Endothelial cell (in vitro differentiated cells): ENCODE measurements at places on chromosomes 7 and 10. TPM values are rescaled to one million over a fixed set of nuclear protein-coding genes. Genes with fewer than 3 reads are reported as not detected.

GRCh38 chr10:78215645-78216044 is 182.0 kb downstream of the RPS24 start:
- DNase-seq, result no peak

FXYD4 gene
- total RNA-seq, result not detected

FZD1 gene
- 38.7 TPM for total RNA-seq

- no peak for DNase-seq
Measured at GRCh38 chr7:55469721-55470120, 102.6 kb downstream of the VOPP1 start.

- no peak for DNase-seq
Measured at GRCh38 chr10:88903715-88904114, 23.7 kb downstream of the STAMBPL1 start.

- peak; percentile 66 for DNase-seq
Measured at GRCh38 chr10:99234041-99234790, 1.4 kb downstream of the HPSE2 start.

- DNase-seq, result no peak
Measured at GRCh38 chr7:14714161-14714728, 188.3 kb downstream of the DGKB start.

- DNase-seq, result no peak
Measured at GRCh38 chr7:7399707-7400106, 136.0 kb downstream of the COL28A1 start.

DNA sequence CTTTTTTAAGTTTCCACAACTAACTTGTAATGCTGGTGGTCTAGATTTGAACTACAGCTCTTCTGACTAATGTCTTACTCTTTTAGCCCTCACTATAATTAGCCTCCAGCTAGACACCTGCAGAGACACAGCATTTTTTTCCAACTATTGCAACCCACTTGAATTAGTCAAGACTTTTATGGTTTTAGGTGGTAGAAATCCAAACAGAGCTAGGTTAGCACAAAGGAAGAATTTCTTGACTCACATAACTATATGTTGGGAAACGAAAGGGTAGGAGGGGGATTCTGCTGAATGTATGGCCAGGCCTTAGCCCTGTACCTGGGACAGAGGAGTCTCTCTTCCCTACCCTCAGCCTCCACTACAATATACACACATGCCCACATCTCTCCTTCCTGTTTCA is 586.1 kb downstream of the INHBA start:
- DNase-seq, result no peak

DNA sequence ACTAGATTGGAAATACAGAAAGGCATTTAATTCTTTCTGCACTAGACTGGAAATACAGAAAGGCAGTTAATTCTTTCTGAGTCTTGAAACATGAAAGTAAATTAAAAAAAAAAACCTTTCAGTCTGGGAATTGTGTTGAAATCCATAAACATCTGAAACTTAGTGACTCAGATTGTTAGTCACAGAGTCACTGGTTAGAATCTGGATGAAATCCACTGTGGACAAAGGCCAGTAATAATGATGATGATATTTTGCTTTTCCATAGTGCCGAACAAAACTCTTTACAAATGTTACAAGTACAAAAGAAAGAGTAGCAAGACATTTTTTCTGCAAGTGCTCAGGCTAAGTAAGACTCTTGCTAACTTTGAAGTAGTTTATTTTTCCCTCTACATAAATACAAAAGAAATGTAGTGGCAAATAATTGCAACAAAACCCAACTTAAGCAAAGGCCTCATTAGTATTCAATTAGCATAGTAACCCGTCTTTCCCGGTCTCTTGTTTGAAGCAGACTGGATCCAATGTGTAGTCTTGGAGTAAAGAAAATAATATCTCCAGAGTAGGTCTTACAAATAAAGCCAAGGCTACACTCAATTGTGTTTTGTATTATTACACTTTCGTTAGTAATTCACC is 5.8 kb upstream of the PRTFDC1 start:
- no peak for DNase-seq

GRCh38 chr10:122864194-122864592 is 15.2 kb downstream of the FAM24B start:
- DNase-seq, result no peak

HTR5A gene
- 0.08 TPM for total RNA-seq

ZNF425 gene
- total RNA-seq, result 6.2 TPM

GRCh38 chr10:120861178-120861855 is 10.2 kb downstream of the WDR11 start:
- DNase-seq, result no peak

NEUROG3 gene
- total RNA-seq, result not detected

PYROXD2 gene
- total RNA-seq, result 5.8 TPM

GRCh38 chr7:131057794-131058070 is 269.9 kb upstream of the MKLN1 start:
- DNase-seq, result no peak

INPP5F gene
- 45.7 TPM for total RNA-seq

GRCh38 chr7:30170476-30171205 is 35.9 kb downstream of the MTURN start:
- no peak for DNase-seq

DNA sequence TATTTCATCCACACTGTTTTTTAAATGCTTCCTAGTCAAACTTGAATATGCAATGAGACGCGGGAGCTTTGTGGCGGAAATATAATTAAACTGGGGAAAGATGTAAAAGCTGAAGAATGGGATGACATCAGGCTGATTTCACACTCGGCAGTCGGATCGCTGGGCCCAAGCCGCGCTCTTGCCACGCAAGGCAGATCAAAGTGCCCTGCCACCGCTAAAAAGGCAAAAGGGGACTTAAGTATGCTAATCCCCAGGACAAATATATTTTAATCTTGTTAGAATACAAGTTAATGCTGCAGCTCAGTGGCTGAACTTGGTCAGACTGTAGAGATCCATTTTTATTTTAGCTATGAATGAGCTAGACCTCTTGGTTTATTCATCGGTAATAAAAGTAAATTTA is 13.8 kb downstream of the EN2 start:
- no peak for DNase-seq

- no peak for DNase-seq
Measured at GRCh38 chr10:111392910-111393309, 316.1 kb downstream of the ADRA2A start.

DNA sequence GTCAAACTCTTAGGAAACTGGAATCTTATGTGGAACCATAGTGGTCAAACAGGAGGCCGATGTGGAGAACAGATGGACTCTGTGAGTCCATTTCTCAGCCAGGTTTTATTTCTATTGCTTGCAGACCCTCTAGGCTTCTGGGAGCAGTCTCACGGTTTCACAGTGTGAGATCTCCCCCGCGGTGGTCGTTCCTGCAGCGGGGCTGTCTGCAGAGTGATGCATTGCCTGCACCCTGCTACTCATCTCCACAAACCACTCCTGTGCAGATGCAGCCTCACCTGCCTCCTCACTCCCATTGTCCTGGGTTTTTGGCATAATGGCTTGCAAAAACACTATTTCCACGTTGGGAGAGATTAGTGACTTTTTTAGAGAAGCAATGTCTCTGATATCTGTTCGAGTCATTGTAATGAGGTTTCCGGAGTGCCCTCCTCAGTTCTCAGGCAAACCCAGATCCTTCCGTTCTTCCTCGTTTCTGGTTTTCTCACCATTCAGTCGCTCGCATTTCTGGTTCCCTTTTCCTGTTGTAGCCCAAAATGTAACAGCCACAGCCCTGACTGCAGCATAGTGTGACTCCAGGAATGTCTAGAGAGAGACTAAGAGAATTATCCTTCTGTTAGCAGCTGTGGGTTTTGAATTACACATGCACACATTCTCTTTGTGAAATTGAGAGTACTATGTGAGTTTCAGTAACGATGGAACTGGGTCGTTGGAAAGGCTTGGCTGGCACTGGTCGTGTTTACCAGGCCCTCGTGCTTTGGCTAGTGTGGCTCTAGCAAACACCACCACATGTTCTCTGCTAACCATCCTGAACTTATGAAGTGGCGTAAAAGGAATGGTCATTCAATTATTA is 30.2 kb downstream of the ACADSB start:
- DNase-seq, result peak; percentile 12

GRCh38 chr7:12090757-12091221 is 120.3 kb upstream of the TMEM106B start:
- no peak for DNase-seq

DNA sequence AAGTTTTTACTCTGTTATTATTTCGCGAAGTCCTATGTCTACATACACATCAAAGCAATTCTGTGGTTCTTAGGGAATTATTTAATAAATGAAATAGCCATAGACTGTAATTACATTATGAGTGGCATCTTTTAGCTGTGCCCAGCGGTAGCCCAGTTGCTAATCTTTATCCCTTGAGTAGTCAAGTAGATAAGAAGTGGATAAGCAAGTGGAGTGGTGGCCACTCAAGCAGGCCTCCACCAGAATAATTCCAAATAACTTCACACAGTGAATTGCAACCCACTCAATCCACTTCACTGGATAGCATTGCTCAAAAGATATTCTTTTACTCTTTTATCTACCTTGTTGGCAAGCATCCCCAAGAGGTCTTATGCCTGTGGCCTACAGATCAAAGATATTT is 349.7 kb downstream of the AUTS2 start:
- no peak for DNase-seq

GRCh38 chr7:85714043-85714578 is 527.3 kb upstream of the SEMA3D start:
- no peak for DNase-seq

GIMAP6 gene
- 47.7 TPM for total RNA-seq

UNC5B gene
- 231 TPM for total RNA-seq

DNA sequence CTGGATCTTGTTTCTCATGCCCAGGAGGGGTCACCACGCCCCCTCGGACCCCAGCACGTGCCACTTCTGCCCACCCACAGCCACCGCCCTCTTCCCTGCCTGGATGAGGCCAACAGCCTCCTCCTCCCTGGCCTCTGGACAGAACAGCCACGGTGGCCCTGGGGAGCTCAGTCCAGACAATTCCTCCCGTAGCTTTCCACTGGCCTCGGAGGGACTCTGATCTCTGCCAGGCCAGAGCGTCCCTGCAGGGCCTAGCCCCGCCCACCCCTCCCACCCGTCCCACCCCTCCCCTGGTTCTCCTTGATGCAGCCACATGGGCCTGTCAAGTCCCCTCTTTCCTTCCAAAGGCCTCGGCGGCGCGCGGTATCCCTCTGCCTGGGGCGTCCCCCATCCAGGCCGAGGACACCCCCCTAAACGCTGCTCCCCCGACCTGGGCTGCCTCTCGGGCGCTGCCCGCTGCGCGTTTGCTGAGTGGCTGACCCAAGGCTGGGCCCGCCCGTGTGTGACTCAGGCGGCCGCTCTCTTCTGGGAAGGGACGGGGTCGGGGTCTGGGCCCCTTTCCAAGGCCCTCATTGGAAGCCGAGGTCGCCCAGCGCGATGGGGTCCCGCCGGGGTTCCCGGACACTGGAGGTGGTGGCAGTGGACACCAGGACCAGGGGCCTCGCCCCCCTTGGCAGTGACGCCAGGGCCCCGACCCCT is 557 bp downstream of the TMEM120A start:
- peak; percentile 42 for DNase-seq

- no peak for DNase-seq
Measured at GRCh38 chr10:83542774-83543411, 596.4 kb upstream of the GHITM start.

DNA sequence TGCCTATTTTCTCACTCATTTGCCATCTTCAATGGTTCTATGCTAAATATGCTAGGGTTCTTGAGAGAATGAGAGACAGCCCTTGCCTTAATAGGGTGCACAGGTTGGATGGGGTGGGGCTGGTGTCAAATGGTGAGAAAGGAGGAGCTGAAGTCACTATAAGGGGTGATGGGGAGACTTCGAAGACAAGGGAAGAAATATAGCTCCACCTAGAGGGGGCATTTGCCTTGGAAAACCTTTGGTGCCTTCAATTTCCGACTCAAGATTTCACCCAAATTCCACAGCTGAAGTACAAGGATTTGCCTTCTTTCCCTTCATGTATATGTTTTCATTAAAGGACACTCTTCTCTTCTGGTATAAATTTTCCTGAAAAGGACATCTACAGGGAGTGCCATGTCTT is 5.6 kb downstream of the PTN start:
- no peak for DNase-seq

- no peak for DNase-seq
Measured at GRCh38 chr10:64648915-64649314, 1127.7 kb downstream of the REEP3 start.

DNA sequence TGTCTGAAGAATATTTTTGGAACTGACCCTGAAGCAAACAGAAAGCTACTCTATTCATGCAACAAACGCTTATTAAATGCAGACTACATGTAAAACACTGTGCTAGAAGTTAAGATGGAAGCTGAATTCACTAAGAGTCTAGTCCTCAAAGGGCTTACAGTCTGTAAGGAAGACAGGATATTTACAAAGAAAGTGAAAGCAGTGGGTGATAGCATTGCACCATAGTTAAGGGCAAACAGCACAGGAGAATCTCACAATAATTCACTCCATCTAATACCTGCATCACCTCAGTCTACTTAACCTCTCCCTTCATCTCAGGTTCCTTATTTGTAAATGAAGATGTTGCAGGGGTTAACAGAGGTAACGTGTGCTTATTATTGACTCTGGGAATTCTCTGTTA is 360.0 kb upstream of the AOAH start:
- DNase-seq, result no peak

DNA sequence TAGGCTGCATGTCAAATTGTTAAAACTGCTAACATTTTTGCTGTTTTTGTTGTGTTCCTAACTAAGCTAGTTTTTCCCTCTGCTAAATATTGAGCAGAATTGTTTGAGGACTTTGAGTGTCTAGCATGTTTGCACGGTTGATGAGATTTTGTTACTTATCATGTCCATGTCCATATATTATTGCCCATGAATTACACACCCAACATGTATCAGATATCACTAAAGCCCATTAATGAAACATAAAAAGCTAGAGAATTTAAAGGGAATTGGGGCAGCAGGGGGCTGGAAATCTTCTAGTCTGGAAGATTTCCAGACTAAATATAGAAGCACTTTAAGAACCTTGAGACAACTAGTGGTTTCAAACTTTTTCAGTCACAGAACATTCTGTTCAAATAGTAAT is 197.7 kb downstream of the SNX10 start:
- no peak for DNase-seq

DNA sequence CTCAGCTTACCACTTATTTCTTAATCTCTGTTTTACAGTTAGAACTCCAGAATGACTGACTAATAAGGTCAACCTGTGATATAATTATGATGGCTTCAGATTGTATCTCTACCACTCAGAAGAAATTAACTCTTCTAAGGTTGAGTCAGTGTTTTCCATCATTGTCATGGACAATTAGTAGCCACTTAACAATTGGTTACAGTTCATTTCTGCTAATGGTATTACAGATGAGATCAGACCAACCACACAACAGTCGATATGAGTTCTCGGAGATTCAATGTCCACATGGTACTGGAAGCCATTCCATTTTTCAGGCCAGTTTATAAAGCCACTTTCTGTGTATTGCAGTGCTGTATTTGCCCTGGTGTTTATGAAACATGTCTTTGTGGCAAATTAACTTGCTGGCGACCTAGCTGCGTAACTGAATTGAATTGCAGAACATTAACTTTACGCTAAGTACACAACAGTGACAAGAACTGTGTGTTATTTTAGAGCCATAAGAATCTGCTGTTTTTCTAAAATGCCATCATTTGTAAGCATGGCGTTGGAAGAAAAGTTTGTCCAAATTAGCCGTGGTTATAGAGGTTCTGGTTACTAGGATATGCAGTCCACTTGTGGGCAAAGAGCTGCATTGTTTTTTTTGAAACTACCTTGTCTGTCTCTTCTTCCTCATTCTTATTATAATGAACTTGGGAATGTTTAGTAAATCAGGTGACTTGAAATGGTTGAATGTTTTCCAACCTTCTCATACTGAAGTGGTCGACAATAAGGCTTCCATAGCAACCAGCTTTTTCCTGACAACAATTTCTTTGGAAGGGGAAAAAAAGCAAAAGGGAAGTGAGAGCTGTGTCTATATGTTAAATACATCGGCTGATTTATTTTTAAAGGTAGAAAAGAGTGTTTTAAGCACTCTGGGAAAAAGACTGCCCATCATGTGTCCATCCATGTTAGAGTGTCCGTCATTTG is 76.4 kb downstream of the CELF2 start:
- no peak for DNase-seq
